ENCODE measurements at places on chromosomes 3 and 15.

- no peak for DNase-seq
Measured at GRCh38 chr3:42582474-42583070, 805 bp upstream of the SEC22C start.

GRCh38 chr3:118805007-118805406, 229.6 kb downstream of the IGSF11 start:
- DNase-seq = no peak

DNA sequence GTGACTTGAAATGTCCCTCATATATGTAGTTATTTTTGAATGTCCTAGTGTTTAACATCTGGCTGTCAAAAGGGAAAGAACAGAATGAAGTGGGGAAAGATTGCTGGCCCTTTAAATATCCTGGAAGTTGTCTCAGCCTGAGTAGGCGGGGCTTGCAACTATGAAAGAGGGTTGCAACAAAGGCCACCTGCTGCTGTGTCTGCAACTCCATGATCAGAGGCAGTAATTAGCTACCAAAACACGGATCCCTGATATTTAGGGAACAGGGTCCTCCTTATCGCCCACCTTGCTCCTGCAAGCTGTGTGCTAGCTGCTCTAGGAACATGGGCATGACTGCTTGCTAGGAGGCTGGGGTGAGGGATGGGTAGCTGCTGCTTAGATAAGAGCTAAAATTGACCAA, 100.2 kb upstream of the CFAP20DC start:
- no peak for DNase-seq

DNA sequence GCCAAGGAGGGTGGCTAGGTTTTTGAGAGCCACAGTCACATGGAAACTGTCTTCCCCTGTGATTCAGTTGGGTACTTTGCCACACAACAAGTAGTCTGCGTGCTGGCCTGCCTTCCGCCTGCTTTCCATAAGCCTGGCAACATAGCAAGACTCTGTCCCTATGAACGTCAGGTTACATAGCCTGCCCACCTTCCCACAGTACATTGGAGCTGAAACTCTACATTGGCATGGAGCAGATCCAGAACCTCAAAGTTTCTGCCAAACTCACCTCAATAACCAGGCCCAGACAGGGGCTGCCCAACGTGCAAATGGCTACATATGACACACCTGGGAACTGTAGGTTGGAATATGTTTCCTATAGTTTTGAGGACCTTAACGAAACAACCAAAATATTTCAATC, 140.6 kb upstream of the PRICKLE2 start:
- no peak for DNase-seq

DNA sequence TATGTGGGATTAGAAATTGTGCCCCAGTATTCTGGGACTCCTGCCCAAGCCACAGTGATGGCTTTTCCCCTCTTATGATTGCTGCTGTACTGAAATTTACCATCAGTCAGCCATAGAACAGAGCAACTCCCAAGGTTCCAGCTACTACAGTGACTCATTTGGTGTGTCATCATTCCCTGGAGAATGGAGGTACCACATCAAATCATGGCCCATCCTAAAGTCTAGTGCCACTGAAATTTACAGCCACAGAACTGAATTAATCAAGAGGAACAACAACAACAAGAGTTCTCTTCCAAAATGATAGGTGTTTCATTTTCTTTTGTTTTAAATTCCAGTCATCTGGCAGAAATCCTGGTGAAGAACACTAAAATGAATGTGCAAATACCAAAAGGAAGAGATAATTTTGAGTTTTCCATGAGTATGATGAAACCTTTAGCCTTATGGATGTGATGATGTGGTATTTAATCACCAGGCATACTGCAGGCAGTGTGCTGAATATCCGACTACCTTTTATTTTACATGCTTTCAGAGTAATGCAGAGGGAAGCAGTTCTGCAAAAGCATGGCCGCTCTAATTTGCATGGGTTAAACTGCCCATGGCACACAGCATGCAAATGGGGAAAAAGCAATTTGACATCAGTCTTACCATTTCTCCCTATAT, 75.6 kb upstream of the SLC2A2 start:
- no peak for DNase-seq

DNA sequence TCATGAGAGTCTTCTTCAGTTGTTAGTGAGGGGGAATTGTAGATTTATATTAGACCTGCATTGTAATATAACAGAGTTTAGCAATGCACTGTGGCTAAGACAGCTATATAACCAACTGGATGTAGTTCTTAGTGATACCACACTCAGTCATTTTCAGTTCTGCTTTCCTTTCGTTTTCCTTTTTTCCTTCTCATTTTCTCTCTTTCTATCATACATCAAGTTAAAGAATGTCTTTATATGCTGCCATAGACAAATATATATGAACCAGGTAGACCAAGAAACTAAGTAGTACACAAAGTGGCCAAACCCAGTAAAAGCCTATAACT, 43.7 kb upstream of the CD47 start:
- DNase-seq = no peak

DNA sequence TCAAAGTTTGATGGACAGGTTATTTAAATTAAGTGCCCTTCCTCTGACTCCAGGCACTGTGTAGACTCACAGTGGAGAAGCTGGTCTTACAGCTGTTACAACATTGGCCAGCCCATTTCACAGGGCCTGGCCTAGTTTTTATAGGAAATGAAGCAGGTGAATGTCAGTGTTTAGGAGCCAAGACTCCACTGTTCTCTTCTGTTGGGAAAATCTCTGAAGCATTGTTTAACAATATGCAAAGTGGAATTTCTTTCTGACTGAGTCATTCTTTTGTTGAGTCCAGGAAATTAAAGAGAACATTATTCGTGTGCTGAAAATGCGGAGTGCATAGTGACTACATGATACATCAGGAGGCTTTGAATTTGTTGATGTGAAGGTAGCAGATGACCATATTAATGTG, 64.7 kb downstream of the ARRDC4 start:
- DNase-seq = no peak

DNA sequence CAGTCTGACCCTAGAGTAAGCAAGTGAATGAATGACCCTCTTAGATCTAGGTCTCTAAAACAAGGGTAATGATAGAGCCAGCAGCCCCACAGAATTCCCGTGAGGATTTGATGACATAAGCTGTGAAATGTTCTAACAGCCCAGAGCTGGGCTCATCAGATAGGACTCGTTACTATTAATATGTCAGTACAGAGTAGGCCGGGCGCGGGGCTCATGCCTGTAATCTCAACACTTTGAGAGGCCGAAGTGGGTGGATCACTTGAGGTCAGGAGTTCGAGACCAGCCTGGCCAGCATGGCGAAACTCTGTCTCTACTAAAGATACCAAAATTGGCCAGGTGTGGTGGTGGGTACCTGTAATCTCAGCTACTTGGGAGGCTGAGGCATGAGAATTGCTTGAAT, 190.3 kb downstream of the FEZF2 start:
- DNase-seq = no peak

GRCh38 chr3:156797368-156797767, 28.8 kb upstream of the LEKR1 start:
- no peak for DNase-seq

DNA sequence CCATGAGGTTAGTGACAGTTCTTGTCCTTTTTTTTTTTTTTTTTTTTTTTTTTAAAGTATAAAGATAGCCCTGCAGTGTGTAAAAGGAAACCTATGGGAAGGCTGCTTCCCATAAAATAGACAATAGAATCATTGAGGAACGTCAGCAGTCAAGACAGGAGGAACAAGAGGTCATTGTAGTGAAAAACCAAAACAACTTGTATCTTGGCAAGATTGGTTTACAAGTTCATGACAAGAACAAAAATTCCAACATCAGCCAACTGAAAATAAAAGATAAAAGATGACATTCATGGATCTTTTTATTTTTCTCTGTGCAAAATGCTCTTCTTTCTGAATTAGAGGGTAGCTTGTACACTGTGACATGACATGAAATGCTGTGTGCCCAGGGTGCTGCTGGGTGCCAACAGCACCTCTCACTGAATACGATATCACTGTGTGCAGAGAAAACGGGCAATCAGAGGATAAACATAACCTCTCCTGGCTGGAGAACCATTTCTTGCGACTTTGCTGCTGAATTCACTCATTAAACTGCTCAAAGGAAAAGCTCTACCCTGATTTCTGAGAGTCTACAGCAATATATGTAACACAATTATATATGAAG, 30.1 kb upstream of the IP6K2 start:
- DNase-seq = no peak

GRCh38 chr3:35784169-35784568, 144.8 kb downstream of the ARPP21 start:
- DNase-seq = no peak

DNA sequence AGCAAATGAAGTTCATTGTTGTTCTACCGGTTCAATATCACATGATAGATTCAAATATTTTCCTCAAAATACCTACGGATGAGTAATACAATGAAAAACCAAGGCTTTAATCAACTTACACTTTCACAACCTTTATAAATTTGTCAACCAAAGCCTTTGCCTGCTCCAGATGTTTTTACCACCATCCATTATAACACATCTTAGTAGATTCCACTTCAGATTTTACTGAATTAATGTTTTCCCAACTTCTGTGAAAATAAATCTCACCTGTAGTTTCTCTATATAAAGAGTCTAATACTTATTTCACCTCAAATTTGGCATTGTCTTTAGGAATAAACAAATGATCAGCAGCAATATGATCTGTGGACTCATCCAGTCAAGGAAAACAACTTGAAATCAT, 131.1 kb downstream of the ZNF280D start:
- no peak for DNase-seq

- DNase-seq = no peak
Measured at GRCh38 chr3:13276438-13277195, 143.5 kb downstream of the NUP210 start.

- DNase-seq = no peak
Measured at GRCh38 chr3:51813539-51813938, 34.5 kb upstream of the IQCF6 start.

DNA sequence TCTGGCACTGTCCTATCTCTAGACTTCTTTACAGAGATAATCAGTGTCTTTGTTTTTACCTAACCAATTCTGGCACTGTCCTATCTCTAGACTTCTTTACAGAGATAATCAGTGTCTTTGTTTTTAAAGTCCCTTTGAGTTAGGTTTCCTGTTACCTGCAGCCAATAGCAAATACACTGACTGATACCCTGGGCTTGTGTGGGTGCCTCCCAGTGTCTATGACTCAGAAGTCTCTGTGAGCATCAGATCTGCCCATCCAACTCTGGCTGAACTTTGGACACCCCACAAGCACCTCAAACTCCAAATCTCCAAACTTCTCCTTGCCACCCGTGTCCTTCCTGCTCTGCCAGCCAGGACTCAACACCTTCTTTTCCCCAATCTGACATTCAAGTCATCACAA, 30.4 kb downstream of the SLC41A3 start:
- no peak for DNase-seq

GRCh38 chr3:69499422-69499821, 113.5 kb upstream of the FRMD4B start:
- DNase-seq = no peak

DNA sequence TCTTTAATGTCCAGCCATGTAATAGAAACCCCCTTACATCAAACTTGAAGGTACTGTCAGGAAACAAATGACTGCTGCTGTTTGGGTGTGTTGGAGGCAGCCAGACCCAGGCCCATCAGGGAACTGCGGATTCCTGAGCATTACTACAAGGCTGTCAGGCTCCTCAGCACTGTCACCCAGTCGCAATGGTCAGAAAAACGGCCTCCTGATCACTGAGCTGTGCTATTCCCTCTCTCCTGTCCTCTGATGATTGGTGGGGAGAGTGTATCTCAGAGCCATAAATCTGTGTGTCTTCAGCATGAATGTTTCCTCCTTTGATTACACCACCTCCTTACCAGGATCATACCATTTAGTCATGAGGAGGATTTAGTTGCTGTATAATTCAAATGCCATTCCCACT, 135.2 kb upstream of the GADL1 start:
- DNase-seq = no peak

DNA sequence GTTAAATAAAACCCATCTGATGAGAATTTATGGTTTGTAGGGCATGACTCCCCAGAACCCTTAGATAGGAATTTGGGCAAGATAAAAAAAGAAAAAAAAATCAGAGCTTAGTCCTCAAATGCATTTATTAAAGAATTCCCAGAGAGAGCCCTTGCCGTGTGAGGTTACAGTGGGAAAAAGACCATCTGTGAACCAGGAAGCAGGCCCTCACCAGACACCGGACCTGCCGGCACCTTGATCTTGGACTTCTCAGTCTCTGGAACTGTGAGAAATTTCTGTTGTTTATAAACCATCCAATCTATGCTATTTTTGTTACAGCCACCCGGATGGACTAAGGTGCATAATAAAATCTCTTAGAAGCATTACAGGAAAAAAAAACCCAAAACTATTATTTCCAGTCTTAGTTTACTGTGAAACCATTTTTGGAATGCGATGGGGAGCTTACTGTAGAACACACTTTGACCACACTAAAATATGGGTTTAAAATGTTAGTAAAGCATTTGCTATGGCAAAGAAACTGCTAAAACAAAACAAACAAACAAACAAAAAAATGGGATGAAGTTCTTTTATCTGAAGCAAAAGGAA, 72.2 kb downstream of the LEKR1 start:
- DNase-seq = no peak

GRCh38 chr15:62818691-62819090, 223.9 kb upstream of the TPM1 start:
- no peak for DNase-seq

GRCh38 chr3:54427941-54428871, 305.9 kb downstream of the CACNA2D3 start:
- DNase-seq = no peak

DNA sequence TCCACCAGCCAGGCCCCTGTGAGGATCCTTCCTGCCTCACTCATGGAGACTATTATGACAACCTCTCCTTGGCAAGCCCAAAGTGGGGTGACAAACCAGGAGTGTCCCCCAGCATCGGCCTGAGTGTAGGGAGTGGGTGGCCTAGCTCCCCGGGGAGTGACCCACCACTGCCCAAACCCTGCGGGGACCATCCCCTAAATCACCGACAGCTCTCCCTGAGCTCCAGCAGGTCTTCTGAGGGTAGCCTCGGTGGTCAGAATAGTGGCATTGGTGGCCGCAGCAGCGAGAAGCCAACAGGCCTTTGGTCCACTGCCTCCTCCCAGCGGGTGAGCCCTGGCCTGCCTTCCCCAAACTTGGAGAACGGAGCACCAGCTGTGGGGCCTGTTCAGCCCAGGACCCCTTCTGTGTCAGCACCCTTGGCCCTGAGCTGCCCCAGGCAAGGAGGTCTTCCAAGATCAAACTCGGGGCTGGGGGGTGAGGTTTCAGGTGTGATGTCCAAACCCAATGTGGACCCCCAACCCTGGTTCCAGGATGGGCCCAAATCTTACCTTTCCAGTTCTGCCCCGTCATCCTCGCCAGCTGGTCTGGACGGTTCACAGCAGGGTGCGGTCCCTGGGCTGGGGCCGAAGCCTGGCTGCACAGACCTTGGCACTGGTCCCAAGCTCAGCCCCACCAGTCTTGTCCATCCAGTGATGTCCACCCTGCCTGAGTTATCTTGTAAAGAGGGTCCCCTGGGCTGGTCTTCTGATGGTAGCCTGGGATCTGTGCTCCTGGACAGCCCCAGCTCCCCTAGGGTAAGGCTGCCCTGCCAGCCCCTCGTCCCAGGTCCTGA, 1.0 kb downstream of the LIMD1 start:
- DNase-seq = no peak

Measured in activated T-helper 1 cell treated with anti-CD3 and anti-CD28 coated beads, Interleukin-2, amount 50 U/mL, for 16 hours (primary cell).